ENCODE measurements at places on chromosomes 5 and 9.
A peak's percentile ranks its signal among the peaks of the same experiment; 100 is the strongest.

- DNase-seq, result peak; percentile 98
Observed at GRCh38 chr5:93578813-93579691, 2.0 kb downstream of the NR2F1-AS1 start.

- DNase-seq, result peak; percentile 82
Observed at GRCh38 chr5:99605904-99606303, 677.1 kb upstream of the CHD1 start.

GRCh38 chr5:50807661-50808060, 141.2 kb downstream of the PARP8 start:
- DNase-seq, result no peak

DNA sequence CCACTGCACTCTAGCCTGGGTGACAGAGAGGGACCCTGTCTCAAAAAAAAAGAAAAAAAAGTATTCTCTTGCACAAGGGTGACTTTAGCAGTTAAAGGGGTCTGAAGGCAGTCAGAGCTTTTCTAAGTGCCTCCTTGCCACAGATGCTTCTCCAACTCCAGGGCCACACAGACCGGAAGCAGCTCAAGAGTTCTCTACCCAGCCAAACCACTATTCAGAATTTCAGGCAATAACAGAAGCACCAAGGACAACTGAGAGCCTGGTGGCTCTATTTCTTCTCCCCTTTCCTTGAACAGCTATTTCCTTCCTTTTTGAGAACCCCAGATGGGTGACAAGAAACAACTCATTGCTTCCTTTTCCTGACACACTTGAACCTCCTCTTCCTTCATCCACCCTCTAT, 2.2 kb downstream of the FAM219A start:
- DNase-seq, result peak; percentile 65

DNA sequence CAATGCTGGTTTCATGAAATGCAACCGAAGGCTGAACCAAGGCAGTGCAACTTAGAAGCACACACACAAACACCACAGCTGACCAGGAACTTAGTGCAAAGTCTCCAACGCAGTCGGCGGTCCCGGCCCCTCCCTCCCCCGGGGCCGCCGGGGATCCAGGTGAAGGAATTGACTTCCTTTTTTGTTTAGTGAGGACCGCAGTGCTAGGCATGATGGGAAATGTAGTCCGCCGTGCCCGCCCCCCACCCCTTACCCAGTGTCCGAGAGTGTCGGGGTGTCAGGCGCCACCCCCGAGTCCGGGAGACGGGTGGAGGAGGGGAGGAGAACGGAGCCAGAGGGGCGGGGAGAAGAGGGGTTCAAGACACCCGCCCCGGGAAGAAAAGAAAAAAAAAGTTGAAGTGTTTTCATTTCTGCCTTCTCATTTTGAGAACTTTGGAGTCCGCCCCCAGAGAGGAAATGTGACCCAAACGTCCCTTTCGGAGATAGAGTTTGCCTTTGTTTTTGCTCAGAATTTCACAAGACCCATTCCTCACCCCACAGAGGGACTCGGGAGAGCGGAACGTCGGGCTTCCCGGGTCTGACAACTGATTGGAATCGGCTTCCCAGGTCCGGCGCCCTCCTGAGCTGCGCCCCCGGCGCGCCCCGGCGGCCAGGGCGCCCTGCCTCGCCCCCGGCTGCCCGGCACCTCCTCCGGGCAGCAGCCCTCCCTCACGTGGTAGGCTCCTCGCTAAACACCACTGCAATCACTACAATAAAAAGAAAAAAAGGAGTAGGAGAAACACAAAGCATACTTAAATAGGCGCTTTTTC, 2.0 kb downstream of the IER5L start:
- peak; percentile 93 for DNase-seq

- no peak for DNase-seq
Observed at GRCh38 chr9:111991179-111991578, 94.6 kb downstream of the UGCG start.

DNA sequence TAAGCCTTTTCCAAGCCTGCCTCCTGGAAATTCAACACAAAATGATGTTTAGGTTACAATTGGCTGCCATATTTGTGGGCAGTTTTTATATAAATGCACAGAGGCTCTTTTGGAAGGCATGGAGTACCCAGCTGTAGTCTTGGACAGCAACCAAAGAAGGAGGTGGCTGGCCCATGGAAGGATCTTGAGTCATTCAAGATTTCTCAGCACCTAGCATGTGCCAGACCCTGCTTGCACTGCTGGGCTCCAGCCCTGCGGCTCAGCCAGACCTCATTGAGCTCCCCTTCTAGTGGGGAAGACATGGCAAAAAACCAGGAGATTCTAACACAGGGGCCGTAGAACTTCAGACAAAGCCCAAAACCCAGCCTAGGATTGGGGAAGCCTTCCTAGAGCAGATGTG, 22.1 kb downstream of the JADE2 start:
- DNase-seq, result no peak

DNA sequence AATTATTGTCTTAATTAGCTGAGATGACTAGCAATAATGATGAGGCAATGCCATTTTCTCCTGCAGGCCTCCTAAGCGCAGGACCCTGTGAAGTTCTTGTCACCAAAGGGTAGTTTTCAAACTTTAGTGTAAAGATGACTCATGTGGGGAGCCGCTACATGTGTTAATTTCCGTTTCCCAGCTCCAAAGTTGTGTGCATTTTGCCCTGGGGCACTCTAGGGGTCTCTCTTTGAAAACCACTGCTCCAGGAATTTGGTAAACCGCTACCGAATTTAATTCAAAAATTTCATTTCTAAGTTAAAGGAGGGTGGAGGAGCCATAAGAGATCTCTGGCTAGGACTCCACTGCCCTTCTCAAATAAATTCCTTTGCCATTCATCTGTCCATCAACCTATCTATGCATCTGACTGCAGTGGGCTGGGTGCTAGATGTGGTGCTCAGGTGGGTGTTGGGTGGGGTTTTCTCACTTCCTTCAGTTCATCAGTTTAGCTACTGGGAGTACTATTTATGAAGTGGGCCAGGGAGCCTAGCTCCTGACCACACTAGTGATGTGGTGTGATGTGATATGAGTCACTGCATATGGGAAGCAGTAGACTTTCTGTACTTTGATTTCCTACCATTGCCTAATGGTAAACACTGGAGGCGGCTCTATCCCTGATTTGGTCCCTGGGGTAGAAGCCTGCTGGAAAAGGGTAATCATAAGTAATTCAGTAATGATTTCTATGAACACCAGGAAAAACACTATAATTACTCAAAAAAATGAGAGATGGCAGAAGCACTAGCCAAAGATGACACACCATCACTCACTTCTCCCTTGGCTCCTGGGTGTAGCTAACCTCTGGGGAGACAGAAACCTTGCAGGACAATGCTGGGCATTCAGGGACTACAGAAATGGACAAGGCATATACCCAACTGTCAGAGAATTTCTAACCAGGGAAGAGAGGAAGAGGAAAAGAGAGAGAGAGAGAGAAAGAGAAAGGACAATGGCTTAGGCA, 4.0 kb upstream of the ZSWIM6 start:
- no peak for DNase-seq

DNA sequence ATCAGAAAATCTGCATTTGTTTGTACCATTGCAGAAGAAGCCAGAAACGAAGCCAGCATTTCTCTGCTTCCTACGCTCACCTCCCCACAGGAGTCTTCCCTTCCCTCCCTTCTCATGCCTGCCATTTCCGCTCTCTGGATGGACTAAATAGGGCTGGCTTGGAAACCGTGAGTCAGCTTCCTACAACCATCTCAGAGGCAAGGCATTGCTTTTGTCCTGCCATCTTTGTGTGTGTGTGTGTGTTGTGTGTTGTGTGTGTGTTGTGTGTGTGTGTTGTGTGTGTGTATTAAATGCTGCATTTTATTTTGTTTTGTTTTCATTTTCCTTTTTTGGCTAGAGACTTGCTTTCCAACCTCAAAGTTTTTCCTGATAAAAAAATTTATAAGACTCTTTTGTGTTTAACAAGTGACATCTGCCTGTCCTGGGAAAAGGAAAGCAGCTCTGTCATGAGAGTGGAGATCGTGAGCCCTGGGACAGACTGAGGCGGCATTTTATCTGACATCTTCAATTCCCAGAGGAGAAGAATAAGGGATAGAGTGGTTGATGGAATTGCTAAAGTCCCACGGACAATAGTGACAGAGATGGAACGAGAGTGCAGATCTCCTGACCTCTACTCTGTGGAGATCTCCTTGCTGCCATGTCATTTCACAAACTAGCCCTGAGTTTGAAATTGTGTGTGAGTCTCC, 7.5 kb upstream of the EGFLAM start:
- DNase-seq, result no peak

DNA sequence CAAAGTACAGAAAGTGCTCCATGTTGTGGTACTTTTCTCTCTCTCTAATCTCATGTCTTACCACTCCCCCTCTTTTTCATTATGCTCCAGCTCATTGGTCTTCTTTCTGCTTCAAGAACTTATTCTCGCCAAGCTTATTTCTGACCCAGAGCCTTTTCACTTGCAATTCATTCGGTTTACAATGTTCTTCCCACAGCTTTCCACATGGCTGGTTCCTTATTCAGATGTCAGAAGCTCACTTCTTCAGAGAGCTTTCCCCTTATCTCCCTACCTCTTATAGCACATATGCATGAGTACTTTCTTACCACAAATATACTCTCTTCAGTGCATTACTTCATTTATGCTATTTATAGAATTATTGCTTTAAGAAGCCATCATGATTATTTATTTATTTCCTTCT, 338.8 kb upstream of the ATP10B start:
- DNase-seq, result no peak

- DNase-seq, result no peak
Observed at GRCh38 chr5:72363166-72363802, 43.1 kb downstream of the PTCD2 start.

DNA sequence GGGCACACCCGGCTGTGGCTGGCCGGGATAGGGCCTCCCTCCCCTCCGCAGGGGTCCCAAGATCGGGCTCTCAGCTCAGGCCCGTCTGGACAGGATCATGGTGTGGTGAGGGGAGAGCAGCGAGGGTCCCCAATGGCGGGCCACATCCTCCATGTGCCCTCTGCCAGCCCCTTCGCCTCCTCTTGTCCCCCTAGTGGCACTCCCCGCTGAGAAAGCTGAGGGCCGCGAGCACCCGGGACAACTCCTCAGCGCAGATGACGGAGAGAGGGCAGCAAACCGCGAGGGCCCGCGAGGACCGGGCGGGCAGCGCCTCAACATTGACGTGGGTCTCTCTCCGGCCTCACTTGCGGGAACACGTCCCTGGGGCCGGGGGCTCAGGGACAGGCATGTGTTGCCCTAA, 24.6 kb downstream of the NKD2 start:
- DNase-seq, result no peak

- DNase-seq, result no peak
Observed at GRCh38 chr9:130053109-130053503, 600 bp upstream of the GPR107 start.

GRCh38 chr5:35393901-35394300, 163.6 kb upstream of the PRLR start:
- no peak for DNase-seq

- DNase-seq, result no peak
Observed at GRCh38 chr9:119004618-119004990, 364.6 kb downstream of the BRINP1 start.

- no peak for DNase-seq
Observed at GRCh38 chr9:134403292-134403681, 77.0 kb downstream of the RXRA start.

DNA sequence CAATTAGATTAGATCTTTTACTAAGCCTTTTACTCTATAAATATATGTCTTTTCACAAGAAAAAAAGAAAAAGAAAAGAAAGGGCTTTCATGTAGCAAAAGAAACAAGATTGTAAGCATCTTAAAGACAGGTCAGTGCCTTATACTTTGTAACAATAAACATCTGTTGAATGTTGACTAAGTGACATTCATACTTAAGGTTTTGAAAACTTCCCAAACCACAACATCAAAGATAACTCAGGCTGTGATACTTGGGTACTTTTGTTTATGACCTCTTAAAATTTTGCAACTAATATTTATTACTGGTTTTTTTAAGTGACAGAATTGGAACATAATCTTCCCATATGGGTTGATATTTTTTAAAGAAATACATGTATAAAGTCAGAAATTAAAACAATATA, 7.4 kb downstream of the GRAMD2B start:
- DNase-seq, result no peak

- DNase-seq, result no peak
Observed at GRCh38 chr5:9160747-9161146, 385.1 kb downstream of the SEMA5A start.

- DNase-seq, result peak; percentile 28
Observed at GRCh38 chr9:108842610-108843295, 13.0 kb downstream of the ACTL7B start.

GRCh38 chr5:104526866-104527265, 964.3 kb upstream of the NUDT12 start:
- DNase-seq, result no peak

DNA sequence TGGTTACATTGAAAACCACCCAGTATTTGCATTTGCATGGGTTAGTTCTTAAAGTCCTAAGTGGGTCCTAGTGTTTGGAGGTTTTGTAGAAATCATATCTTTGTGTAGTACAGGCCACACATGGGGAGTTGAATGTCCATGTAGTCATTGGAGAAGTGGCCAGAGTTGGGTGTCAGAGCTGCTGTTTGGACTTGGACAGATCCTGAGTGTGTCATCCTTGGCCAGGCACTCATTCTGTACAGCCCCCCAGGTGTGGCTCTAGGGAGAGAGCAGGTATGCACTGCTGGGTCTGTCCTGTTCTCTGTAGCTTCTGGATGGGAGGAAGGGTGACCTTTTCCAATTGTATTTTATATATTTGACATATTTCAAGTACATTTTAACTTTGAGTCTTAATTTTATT, 82.4 kb downstream of the IQGAP2 start:
- no peak for DNase-seq

DNA sequence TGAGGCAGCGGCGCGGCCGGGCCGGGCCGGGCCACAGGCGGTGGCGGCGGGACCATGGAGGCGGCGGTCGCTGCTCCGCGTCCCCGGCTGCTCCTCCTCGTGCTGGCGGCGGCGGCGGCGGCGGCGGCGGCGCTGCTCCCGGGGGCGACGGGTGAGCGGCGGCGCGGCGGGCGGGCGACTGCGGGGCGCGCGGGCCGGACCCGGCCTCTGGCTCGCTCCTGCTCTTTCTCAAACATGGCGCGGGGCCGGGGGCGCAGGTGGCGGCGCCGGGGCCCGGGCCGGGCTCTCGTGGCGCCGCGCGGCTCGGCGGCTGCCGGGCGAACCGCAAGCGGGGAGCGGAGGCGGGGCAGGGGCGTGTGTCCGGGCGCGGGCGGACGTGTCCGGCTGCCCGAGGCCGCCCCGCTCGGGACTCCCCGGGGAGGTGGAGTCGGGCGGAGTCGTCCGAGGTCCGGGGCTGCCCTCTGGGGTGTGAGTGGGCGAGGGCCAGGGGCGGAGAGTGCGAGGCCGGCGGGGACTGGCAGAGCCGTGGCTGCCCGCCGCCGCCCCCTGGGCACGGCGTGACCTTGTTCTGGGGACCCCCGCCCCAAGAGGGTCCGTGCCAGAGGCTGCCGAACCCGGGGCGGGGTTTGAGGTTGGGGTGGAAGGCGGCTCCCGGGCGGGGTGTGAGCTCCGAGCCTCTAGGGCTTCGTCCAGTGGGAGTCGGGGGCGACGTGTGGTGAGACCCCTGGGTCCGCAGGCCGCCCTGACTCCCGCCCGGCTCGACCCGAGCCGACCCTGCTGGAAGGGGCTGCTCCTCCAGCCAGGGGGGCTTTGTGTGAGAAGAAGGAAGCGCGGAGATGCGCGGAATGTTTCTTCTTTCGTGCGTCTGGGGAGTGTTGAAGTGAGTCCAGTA, 485 bp downstream of the TGFBR1 start:
- DNase-seq, result peak; percentile 60

- no peak for DNase-seq
Observed at GRCh38 chr9:113719919-113720318, 156.2 kb upstream of the ZNF618 start.
